ENCODE measurements at places on chromosomes 7 and 10.

DNA sequence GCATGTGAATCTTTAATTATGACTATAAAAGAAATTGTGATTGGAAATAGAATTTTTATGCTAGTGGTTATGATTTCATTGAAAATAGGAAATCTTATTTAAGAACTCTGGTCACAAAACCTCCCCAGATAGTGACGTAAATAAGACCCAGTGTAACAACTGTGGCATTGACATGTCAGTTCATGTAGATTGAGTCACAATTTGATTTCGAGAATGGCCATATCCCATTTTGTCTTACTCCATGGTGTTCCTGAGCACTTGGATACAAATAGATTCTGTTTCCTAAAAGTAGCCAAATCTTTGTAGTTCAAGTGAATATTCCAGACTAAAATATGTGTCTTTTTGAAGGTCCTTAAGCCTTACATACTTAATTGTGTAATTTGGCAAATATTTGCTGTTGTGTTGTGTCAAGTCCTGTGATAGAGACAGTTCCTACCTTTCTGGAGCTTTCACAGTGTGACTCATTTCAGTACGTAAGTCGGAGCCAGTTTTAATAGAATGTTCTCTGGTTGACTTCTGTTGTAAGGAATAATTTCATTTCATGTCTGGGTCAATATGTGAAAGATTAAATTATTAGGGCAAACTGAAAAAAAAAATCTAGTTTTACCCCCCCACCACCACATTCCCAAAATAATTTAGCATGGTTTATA, 37.1 kb upstream of the TOMM7 start:
- H3K4me3 ChIP-seq, result no peak overlapping the region
- peaks cover 46% of the 10 kb centered on the region for H3K4me1 ChIP-seq
- peaks cover 11% of the 10 kb centered on the region for H3K36me3 ChIP-seq
- no peaks in the 10 kb centered on the region for H3K27me3 ChIP-seq

DNA sequence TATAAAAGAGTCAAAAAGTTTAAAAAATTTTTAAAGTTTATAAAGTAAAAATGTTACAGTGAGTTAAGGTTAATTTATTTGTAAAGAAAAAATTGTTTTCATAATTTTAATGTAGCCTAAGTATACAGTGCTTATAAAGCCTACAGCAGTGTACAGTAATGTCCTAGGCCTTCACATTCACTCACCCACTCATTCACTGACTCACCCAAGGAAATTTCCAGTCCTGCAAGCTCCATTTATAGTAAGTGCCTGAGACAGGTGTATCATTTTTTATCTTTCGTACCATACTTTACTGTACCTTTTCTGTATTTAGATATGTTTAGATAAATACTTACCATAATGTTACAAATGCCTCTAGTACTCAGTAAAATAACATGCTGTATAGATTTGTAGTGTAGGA, 269.7 kb upstream of the PHF14 start:
- H3K4me3 ChIP-seq, result no peak overlapping the region
- no peak for DNase-seq
- H3K36me3 ChIP-seq, result no peaks in the 10 kb centered on the region
- no peak overlapping the region for H3K27ac ChIP-seq

GRCh38 chr10:110340816-110341215, 36.1 kb upstream of the SMNDC1 start:
- H3K27ac ChIP-seq, result no peak overlapping the region
- no peaks in the 10 kb centered on the region for H3K27me3 ChIP-seq
- no peak overlapping the region for H3K4me3 ChIP-seq
- H3K36me3 ChIP-seq, result no peaks in the 10 kb centered on the region
- H3K4me1 ChIP-seq, result peaks cover 9% of the 10 kb centered on the region

DNA sequence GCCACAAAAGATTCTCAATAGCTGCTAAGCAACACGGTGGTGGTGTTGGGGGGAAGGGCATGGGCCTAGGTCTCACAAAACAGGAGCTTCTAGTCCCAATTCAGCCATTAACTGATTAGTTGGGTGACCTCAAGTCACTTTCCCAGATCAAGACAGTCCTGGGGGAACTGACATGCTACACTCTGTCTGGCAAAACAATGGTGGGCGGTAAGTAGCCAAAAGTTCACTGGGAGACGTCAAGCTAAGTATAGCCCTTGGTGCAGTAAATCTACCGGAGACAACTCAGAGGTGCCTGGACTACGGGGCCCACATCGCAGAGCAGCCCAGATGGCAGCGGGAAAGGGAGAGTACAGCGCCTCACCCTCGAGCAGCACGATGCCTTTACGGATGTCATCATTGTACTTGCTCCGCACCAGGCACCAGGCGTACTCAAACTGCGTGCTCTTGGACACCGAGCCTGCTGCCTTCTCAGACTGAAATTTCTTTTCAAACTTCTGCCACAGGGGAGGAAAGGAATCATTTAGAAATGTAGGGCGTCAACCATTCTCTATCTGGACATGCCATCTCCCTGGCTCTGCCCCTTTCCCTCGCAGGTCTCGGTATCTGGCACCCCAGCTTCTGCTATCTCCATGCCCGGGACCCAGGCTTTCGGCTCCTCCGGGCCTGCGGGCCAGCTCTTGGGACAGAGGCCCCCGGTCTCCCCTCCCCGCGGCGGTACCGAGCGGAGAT, 1.1 kb downstream of the FIS1 start:
- peaks cover 9% of the 10 kb centered on the region for H3K4me1 ChIP-seq
- peak overlapping the region; percentile 86 for H3K27ac ChIP-seq
- no peaks in the 10 kb centered on the region for H3K27me3 ChIP-seq
- peak overlapping the region; percentile 91 for H3K4me3 ChIP-seq

- H3K36me3 ChIP-seq, result no peaks in the 10 kb centered on the region
- no peaks in the 10 kb centered on the region for H3K27me3 ChIP-seq
- no peak overlapping the region for H3K27ac ChIP-seq
- peaks cover 22% of the 10 kb centered on the region for H3K4me1 ChIP-seq
- H3K4me3 ChIP-seq, result no peak overlapping the region
- DNase-seq, result peak; percentile 63
Observed at GRCh38 chr10:18010050-18010449, 58.3 kb downstream of the SLC39A12 start.

- no peaks in the 10 kb centered on the region for H3K36me3 ChIP-seq
- H3K4me3 ChIP-seq, result no peak overlapping the region
- H3K27me3 ChIP-seq, result no peaks in the 10 kb centered on the region
- peaks cover 3% of the 10 kb centered on the region for H3K4me1 ChIP-seq
- no peak overlapping the region for H3K27ac ChIP-seq
Observed at GRCh38 chr10:27646604-27647175, 98.9 kb downstream of the MKX start.

DNA sequence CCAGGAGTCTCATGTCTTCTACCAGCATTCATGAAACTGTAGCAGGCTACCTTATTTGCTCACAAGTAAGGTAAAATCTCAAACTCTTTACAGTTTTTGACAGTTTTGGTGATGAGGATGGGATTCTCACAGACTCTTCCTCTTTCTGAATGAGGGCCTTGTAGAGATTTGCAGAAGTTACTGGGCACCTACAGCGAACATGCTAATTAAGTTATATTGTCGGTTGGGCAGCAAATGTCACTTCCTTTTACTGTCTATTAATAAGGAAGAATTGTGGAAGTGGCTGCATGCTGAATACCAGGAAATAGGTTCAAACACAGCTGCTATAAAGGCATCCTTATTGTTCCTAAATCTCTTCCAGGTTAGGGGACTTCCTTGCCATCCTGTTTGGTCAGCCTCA, 189.6 kb downstream of the DNAJC1 start:
- DNase-seq, result no peak
- H3K27ac ChIP-seq, result no peak overlapping the region
- H3K36me3 ChIP-seq, result no peaks in the 10 kb centered on the region

DNA sequence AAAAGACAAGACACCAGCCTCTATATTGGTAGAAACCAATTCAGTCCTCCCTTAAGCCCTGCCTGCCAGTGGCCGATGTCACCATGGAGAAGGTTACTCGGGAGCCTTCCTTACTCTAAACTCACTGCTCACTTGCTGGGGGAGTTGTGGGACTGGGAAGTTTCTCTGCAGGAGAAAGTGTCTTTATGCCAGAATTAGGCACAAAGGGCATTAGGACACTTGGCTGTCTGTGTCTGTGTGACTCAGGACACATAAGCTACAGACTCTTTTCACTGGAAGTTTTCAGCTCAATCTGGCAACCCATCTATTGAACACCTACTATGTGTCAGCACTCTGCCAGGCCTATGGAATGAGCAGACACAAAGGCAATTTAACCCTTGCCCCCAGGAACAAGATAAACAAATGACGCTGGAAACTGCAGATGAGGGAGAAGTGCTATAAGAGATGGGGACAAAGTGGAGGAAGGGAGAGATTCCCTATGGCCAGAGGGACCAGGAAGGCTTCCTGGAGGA, 49.5 kb upstream of the CACUL1 start:
- no peaks in the 10 kb centered on the region for H3K27me3 ChIP-seq
- H3K27ac ChIP-seq, result no peak overlapping the region
- H3K36me3 ChIP-seq, result no peaks in the 10 kb centered on the region
- H3K4me3 ChIP-seq, result no peak overlapping the region
- no peak for DNase-seq

DNA sequence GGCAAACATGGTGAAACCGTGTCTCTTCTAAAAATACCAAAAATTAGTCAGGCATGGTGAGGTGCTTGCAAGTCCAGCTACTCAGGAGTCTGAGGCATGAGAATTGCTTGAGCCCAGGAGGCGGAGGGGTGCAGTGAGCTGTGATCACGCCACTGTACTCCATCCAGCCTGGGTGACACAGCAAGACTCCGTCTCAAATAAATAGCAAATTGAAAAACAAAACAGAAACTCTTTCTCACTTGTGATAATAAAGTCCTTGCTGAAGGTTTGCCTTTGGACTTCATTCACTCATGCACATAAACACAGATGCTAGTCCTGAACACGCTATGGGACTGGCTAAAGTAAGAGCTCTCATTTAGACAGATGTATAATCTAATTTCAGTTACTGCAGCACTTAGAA, 37.6 kb downstream of the ANK3 start:
- no peaks in the 10 kb centered on the region for H3K36me3 ChIP-seq
- DNase-seq, result no peak
- H3K4me1 ChIP-seq, result peaks cover 13% of the 10 kb centered on the region
- no peak overlapping the region for H3K4me3 ChIP-seq
- H3K27ac ChIP-seq, result no peak overlapping the region

GRCh38 chr10:58070956-58071355, 196.7 kb downstream of the IPMK start:
- no peak for DNase-seq
- no peak overlapping the region for H3K4me3 ChIP-seq
- H3K4me1 ChIP-seq, result no peaks in the 10 kb centered on the region
- H3K27me3 ChIP-seq, result peaks cover 4% of the 10 kb centered on the region
- H3K36me3 ChIP-seq, result no peaks in the 10 kb centered on the region
- H3K27ac ChIP-seq, result no peak overlapping the region

DNA sequence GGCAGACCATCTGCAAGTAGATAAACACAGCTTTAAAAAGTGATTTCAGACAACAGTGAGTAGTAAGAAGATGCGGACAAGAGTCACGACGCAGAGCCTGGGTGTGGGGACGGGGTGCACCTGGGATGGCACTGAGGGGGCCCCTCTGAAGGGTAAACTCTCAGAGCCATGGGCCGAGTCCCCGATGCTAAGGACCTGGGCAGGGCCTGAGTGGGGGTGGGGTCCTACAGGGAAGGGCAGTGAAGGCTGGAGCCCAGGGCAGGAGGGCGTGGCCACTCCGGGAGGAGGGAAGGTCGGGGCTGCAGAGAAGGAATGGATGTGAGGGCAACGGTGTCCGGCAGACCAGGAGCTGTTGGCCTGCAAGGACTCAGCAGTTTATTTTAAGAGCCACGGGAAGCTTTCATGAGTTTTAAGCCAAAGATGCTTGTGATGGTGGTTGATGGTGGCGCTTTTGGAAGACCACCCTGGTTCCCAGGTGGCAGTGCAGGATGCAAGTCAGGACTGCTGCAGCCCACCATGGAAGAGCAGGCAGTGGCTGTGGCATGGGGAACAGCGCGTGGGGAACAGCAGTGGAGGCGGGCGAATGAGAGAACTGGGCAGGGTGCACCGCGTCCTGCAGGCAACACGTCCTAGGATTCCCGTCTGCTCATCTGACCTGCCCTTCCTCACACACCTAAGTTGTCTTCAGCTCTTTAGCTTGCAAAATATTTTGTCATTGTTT, 296.8 kb downstream of the DNAJB6 start:
- H3K27me3 ChIP-seq, result no peaks in the 10 kb centered on the region
- DNase-seq, result no peak
- H3K27ac ChIP-seq, result no peak overlapping the region
- H3K4me3 ChIP-seq, result no peak overlapping the region

DNA sequence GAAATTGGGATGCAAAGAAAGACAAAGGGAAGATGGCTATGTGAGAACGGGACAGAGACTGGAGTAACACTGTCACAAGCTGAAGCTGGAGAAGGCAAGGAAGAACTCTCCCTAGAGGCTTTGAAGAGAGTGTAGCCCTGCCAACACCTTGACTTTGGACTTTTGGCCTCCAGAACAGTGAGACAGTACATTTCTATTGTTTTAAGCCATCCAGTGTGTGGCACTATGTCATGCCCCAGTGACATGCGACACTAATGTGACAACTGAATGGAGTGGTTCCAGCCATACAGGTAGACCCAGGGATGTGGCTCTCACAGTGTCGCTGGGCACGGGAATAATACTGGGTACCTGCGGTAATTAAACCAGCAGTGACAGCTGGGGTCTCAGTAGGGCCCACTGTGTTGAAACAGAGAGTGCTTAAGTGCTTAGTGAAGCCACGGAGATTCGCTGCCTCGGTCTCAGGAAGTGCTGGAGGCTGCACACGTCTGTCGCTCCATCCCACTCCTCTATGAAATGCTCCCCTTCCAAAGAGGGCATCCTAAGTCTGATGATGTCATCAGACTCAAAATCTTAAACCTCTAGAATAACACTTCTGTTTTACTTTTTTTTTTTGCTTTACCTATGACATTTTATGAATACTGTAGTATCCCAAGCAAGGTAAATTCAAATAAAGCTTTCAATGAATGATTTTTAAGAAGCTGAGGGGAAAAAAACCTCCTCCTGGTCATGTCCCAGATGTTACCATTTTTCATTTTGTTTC, 154.6 kb upstream of the RHEB start:
- H3K4me1 ChIP-seq, result no peaks in the 10 kb centered on the region
- H3K27me3 ChIP-seq, result no peaks in the 10 kb centered on the region
- no peak for DNase-seq
- H3K27ac ChIP-seq, result no peak overlapping the region
- H3K4me3 ChIP-seq, result no peak overlapping the region
- no peaks in the 10 kb centered on the region for H3K36me3 ChIP-seq

- no peak for DNase-seq
- H3K4me1 ChIP-seq, result no peaks in the 10 kb centered on the region
- no peaks in the 10 kb centered on the region for H3K36me3 ChIP-seq
- peaks cover 61% of the 10 kb centered on the region for H3K27me3 ChIP-seq
- no peak overlapping the region for H3K27ac ChIP-seq
Observed at GRCh38 chr10:97188261-97188711, 2.5 kb upstream of the SLIT1 start.

- peaks cover 17% of the 10 kb centered on the region for H3K4me1 ChIP-seq
- no peak overlapping the region for H3K27ac ChIP-seq
- H3K4me3 ChIP-seq, result no peak overlapping the region
- H3K36me3 ChIP-seq, result no peaks in the 10 kb centered on the region
Observed at GRCh38 chr10:78944723-78945312, 123.9 kb upstream of the ZMIZ1 start.

DNA sequence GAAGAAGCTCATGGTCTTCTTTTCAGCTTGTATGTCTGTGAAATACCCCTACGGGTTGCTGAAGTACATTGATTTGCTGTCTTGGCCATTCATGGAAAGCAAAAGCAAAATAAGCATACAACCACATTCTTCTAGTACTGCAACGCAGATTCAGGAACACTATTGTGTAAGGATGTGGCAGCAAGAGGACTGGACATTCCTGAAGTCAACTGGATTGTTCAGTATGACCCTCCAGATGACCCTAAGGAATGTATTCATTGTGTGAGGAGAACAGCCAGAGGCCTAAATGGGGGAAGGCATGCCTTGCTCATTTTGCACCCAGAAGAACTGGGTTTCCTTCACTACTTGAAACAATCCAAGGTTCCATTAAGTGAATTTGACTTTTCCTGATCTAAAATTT, 133.4 kb upstream of the ANKRD1 start:
- no peak overlapping the region for H3K4me3 ChIP-seq
- H3K4me1 ChIP-seq, result peaks cover 8% of the 10 kb centered on the region
- no peak for DNase-seq
- H3K27me3 ChIP-seq, result no peaks in the 10 kb centered on the region
- no peak overlapping the region for H3K27ac ChIP-seq

Data from astrocyte (in vitro differentiated cells and primary cell).